ENCODE measurements at places on chromosomes 2 and 18.

GRCh38 chr2:192443831-192444230, 249.1 kb upstream of the TMEFF2 start:
- DNase-seq, result no peak

DNA sequence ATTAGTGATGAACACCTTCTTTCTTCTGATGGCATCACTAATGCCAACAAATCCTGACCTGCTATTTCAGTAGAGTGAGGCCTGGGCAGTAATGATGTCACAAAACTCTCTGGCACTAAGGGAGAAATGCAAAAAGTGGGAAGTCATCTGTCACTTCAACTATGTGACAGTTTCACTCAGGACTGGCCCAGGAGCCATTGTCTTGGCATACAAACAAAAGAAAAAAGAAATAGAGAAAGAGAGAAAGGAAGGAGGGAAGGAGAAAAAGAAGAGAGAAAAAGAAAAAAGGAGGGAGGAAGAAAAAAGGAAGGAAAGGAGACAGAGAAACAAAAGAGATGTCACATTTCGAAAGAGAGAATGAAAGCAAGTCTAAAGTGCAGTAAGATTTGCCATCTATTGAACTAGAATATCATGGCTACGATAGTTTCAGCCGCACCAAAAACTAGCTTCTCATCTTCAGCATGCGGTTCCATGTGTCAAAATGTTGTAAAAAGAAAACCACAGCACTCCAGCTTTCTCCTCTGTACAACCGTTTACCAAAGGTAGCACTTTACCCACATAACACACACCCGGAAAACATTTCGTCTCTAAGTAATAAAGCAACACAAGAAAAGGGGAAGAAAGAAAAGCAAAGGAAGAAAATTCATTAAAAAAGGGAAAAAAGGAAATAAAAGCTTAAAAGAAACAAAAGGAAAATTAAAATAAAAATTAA, 50.1 kb downstream of the CD226 start:
- no peak for DNase-seq

- no peak for DNase-seq
Observed at GRCh38 chr18:13597068-13597467, 129.3 kb downstream of the FAM210A start.

DNA sequence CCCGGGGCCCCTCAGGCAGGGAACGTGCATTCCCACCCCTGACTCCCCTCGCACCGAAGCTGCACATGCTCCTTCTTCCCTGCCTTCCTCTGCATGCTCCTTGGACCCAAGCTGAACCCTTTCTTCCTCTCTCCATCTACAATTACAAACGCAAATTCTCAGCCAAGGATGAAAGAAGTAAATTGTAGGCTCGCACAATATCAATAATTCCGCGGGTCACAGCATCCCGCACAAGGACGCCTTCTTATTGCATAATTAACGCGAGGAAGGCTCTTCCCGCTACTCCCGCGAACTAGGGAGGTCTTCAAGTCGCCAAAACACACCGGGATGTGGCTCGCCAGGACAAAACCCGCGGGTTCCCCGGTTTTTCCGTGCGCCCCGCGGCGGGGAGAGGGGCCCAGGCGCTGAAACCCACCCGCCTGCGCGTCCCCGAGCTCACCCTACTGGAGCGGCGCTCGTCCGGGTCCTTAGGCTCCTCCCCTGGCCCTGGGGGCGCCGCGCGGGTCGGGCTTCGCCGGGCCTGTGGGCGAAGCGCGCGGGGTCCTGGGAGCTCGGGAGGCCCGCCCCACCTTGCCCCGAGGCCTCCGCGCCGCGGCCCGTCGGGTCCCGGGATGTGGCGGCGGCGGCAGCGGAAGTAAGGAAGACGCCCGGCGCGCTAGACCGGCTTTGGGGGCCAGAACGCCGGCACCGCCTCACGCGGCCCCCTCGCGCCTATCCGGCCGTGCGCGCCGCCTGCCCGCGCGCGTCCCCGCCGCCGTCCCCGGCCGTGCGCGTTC, at the start of gene CHST10:
Gene CHST10 (minus strand): TSS at position 734 of the 776 bp plus-strand sequence. CDS start 10,993 bp downstream, outside the sequence.
- no peak for DNase-seq

GRCh38 chr18:8287196-8287885, 321.9 kb upstream of the RAB12 start:
- DNase-seq, result no peak

- DNase-seq, result no peak
Observed at GRCh38 chr2:182860858-182861257, 5.6 kb downstream of the FRZB start.

- DNase-seq, result no peak
Observed at GRCh38 chr18:24602201-24602600, 141.8 kb downstream of the HRH4 start.

DNA sequence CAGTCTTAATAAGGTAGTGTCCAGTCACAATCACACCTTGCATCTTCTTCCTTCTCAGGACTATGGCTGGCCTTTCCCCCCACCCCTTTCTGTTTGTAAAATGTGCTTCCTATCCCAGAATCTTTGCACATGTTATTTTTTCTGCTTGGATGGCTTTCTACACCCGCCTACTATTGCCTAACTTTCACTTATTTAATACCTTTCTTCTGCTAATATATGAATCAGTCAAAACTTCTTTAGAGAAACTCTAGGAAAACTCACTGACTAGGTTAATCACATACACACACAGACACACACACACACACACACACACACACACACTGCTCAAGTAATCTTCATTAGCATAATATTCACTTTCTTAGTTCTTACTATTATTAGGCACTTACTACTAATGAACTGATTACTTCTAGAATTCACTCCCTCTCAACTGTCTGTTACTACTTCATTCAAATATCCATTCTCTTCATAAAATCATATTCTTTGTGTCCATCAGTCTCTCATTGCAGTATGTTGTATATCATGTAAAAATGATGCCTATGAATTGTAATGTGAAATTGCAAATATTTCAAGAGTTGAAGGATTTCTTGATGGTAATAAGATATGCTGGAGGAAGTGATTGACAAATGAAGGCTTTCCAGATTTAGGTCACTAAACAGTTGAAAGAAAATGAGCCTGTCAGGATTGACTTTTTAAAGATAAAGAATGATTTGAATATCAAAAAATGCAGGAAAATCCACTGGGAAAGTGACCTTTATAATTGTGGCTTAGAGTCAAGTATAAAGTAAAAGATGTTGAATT, 51.2 kb downstream of the CLIP4 start:
- DNase-seq, result no peak

DNA sequence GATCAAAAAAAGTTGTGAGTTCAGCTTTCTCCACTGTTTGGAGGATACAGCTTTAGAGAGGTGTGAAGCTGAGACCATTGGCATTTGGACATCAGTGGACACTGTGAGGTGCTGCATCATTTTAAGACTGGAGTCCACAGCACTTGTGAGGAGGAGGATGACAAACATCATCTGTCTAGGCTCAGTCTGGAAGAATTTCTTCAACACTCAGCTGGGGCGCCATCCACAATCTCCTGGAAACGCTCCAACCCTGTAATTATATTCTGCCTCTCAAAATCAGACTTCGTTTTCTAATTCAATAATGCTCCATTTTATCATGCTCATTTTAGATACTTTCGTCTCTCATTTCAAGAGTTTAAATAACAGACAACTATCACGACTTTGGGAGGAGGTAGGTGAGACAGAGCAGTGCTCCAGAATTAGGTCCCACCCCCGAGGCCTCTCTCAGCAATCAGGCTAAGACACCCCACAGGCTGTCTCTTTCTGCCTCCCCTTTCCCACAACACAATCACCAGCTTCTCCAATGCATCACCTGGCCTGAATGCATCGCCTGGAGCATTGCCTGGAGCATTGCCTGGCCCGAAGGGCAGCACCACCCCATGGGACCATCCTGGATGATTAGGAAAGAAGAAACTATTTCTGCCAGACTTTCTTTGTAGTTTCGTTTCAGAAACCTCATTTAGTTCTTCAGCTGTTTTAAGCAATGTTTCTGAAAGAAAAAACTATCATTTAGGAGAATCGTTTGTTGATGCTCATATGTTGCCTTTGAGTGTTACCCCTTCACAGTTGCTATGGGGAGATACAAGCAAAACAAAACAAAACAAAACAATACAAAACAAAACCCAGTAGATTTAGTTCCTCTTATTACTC, 37.0 kb upstream of the DPP10 start:
- DNase-seq, result no peak

- no peak for DNase-seq
Observed at GRCh38 chr2:84187258-84187657, 271.8 kb downstream of the SUCLG1 start.

GRCh38 chr2:11329776-11330175, 14.7 kb downstream of the ROCK2 start:
- DNase-seq, result no peak

DNA sequence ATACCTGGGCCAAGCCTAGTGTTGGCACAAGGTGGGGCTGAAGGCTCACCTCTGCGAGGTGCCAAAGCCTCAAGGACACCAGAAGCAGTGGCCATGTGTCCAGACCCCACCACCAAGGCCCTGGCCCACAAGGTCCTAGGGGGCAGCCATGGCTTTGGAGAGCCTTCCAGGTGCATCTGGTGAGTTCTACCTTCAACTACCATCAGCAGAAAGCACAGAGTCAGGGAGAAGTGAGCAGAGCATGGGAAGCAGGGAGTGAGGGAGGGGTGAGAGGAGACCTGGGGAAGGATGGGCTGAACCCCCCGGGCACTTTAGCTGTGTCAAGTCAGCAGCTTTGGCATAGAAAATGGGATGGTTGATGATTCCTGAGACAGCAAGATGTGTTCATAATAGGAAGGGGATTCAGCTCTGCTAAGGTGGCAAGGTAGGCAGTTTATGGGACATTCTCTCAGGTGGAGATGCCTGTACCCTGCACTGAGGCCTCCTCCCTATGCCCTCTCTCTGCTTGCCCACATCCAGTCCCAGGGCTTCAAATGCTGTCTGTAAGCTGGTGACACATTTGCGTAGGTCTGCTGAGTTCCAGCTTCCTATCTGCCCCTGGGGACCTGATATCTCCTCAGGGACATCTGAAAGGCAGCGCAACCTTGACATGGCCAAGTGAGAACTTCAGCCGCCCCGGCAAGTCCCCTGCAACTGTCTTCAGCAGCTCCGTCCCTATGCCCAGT, 83.4 kb upstream of the RGPD5 start:
- DNase-seq, result no peak

GRCh38 chr2:141041281-141041680, 1089.5 kb downstream of the LRP1B start:
- DNase-seq, result no peak
